Activated CD8-positive, alpha-beta memory T cell treated with anti-CD3 and anti-CD28 coated beads for 1 hour (primary cell): ENCODE measurements at places on chromosomes 6 and 20.

GRCh38 chr6:168171673-168172353 lies 92.8 kb upstream of the FRMD1 start:
- DNase-seq, result no peak

GRCh38 chr6:11120271-11121005 lies 8.9 kb upstream of the ERVFRD-1 start:
- no peak for DNase-seq

- DNase-seq, result no peak
Observed at GRCh38 chr6:116364321-116364720, 6.4 kb upstream of the DSE start.

DNA sequence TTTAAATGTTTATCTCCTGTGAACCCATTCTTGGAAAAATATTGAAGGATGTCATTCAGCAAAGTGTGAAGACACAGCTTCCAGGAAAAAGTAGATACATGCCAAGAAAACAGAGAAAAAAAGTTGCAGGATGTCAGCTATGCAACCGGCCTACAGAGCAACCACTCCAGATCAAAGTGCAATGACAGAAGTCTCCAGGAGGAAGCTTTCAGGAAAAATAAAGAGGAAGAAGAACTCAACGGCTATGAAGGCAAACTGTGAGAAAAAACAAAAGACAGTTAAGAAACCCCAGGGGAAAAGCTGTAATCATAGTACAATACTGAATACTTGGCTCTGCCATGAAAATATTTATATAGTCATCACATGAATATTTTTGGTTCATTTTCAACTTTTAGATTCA lies 30.6 kb downstream of the REPS1 start:
- DNase-seq, result no peak

DNA sequence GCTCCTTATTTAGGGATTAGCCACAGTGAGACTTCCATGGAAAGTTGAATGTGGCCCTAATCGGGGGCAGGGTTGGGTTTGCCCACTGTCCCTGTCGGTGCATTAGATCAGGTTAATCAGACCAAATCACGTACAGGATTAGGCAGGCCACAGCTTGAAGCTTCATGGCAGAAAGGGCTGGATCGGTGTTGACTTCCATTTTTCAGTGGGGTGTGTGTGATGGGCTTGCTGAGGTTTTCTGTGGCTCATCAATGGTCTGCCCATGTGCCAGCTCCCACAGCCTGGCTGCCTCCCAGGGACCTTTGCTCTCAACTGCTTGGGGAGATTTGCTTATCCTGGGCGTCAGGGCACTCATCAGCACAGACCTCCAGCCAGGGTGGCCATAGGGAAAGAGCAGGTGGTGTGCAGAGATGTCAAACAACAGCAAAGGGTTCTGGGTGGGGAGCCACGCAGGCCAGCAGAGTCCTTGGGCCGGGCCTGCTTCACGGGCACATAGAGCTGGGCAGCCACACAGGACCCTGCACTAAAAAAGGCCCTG lies 130.7 kb downstream of the TFAP2C start:
- DNase-seq, result no peak

- DNase-seq, result no peak
Observed at GRCh38 chr6:14035071-14035847, 82.3 kb upstream of the CD83 start.

- DNase-seq, result no peak
Observed at GRCh38 chr6:120816794-120817193, 517.5 kb downstream of the TBC1D32 start.

DNA sequence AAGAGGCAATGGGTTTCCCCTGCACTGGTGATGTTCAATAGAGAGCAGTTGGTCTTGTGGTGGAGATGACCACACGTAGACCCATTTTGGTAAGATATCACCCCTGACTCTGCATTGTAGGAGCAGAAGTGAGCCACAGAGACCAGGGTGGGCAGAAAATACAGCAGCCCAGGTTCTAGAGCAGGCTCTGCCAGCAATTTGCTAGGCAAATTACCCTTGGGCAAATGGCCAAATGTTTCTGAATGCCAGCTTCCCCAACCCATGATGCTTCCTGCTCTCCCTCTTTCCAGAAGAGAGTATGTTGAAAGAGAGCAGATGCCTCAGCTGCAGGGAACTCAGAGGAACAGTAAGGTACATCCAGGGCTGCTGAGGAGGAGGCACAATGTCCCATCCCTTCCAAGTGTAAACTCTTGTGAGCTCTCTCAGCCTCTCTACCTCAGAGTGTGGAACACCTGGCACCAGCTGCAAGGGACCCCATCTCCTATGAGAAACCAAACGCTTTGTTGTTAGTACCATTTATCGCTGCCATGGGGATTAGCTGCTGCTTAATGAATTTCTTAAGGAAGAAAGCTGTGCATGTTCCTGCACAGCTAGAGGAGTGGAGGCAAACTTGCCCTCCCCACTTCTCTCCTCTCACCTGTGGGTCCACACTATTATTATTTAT lies 317.5 kb upstream of the MOCS1 start:
- no peak for DNase-seq

DNA sequence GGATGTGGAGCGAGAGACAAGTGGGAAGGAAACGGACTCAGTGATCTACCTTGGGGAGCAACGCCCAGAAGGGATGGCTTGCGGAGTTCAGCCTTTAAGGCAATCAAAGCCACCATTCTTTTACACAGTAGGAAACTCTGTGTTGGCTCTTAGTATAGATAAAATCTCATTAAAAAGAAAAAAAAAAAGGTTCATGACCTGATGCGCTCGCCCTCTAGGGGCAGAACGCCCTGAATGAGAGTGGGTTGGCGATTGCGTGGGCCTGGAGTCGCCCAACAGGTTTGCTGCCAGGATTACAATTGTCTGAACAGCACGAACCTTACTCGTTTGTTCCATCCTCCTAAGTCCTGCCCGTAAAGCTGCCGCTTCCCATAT lies 1.2 kb downstream of the TPD52L1 start:
- DNase-seq, result no peak

DNA sequence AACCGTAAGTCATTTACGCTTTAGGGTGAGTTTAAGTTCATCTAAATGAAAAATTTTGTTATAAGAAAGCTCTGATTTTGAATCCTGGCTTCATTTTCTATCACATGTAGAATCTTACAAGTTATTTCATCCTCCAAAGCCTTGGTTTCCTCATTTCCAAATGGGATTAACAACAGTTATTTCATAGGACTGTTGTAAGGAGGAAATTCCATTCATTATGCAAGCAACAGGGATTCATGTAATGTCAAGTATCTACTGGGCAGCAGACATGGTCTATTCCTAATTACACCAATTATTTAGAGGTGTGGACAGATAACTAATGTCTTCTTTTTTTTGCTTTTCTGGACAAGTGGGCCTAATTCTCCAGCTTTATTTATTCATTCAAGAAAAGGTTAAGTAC lies 154.0 kb downstream of the PDSS2 start:
- DNase-seq, result no peak

GRCh38 chr6:43796903-43797890 lies 27.2 kb downstream of the VEGFA start:
- no peak for DNase-seq

- DNase-seq, result no peak
Observed at GRCh38 chr6:70753870-70754380, 86.2 kb downstream of the SMAP1 start.

DNA sequence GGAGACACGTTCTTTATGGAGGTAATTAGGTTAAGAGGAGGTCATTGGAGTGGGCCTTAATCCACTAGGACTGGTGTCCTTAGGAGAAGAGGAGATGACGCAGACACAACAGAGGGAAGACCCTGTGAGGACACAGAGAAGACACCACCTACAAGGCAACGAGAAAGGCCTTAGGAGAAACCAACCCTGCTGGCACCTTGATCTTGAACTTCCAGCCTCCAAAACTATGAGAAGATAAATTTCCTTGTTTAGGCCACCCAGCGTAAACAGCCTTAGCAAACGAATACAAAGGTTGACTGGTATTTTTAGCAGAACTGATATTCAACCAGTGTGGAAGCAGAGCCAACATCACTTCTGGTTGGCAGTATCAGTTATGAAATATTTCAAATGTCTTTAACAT lies 75.2 kb downstream of the GFOD1 start:
- DNase-seq, result no peak

- DNase-seq, result no peak
Observed at GRCh38 chr6:113489952-113490746, 367.0 kb upstream of the MARCKS start.

- DNase-seq, result no peak
Observed at GRCh38 chr6:92716638-92717037, 702.7 kb downstream of the EPHA7 start.

DNA sequence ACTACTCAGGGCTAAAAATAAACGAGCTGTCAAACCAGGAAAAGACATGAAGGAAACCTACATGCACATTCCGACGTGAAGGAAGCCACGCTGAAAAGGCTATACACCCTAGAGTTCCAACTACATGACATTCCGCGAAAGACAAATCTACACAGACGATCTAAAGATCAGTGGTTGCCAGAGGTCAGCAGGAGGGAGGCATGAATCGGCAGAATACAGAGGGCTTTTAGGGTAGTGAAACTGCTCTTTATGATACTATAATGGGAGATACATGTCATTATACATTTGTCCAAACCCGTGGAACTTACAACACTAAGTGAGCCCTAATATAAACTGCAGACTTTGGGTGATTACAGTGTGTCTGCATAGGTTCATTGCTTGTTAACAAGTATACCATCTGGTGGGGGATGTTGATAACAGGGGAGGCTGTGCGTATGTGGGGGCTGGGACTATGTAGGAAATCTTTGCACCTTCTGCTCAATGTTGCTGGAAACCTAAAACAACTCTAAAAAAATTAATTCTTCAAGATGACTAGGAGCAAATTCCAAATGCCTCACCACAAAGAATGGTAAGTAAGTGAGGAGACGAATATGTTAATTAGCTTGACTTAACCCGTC lies 132.2 kb upstream of the CDH4 start:
- no peak for DNase-seq

- DNase-seq, result no peak
Observed at GRCh38 chr6:139490482-139490881, 116.0 kb upstream of the CITED2 start.

- no peak for DNase-seq
Observed at GRCh38 chr6:679282-679681, 13.7 kb downstream of the EXOC2 start.

- no peak for DNase-seq
Observed at GRCh38 chr6:28462401-28462800, 19.1 kb upstream of the ZSCAN23 start.

GRCh38 chr6:20147469-20147868 lies 64.8 kb downstream of the MBOAT1 start:
- no peak for DNase-seq

DNA sequence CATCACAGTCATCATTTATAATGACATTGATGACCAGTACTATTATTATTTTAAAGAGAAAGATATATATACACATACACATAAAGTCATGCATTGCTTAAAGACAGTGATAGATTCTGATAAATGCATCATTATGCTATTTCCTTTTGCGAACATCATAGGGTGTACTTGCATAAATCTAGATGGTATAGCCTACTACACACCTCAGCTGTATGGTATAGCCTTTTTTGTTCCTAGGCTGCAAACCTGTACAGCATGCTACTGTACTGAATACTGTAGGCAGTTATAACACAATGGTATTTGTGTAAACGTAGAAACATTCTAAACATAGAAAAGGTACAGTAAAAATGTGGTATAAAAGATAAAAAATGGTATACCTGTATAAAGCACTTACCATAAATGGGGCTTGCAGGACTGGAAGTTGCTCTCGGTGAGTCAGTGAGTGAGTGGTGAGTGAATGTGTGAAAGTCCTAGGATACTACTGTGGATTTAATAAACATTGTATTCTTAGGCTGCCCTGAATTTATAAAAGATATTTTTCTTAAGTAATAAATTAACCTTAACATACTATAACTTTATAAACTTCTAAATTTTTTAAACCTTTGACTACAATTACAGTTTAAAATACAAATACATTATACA lies 23.9 kb downstream of the QKI start:
- DNase-seq, result no peak

DNA sequence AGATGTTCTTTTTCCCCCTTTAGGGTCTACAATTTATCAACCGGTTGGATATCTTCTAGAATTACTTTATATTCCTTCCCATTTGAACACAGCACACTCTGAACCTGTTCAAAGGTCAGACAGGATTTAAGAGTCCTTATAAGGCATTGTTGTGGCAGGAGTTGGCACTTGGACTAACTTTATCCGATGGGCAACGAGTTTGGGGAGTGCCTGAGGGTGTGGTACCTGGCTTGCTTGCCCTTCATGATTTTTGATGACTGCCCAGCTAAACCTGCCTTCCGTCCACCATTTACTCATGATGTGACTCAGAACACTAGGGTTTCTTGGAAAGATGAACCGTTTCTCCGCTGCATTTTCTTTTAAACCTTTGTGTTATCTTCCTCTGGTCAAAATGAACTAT lies 285.2 kb downstream of the FOXC1 start:
- no peak for DNase-seq

DNA sequence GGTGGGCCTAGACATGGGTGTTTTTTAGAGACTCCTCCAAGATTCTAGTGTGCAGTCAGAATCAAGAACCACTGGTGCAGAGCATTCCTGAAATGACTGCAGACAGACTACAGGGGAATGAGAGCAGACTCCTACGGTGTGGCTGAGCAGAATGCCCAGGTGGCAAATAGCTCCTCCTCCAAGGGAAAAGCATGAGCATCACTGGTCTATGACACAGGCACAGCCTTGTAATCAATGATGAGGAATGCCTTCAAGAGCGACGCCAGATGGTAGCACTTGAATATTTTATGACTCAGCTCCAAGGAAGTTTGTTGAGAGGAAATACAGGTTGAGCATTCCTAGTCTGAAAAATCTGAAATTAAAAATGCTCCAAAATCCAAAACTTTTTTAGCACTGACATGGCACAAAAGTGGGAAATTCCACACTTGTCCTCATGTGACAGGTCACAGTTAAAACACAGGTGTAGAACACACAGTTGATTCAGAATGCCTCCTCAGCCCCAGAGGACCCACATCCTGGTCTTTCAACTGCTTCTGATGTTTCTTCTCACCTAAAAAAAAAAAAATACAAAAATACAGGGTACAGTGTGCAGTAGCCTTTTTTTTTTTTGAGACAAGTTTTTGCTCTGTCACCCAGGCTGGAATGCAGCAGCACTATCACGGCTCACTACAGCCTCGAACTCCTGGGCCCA lies 10.6 kb upstream of the FAM8A1 start:
- DNase-seq, result no peak

GRCh38 chr6:158834675-158835385 lies 15.7 kb upstream of the EZR start:
- DNase-seq, result no peak

DNA sequence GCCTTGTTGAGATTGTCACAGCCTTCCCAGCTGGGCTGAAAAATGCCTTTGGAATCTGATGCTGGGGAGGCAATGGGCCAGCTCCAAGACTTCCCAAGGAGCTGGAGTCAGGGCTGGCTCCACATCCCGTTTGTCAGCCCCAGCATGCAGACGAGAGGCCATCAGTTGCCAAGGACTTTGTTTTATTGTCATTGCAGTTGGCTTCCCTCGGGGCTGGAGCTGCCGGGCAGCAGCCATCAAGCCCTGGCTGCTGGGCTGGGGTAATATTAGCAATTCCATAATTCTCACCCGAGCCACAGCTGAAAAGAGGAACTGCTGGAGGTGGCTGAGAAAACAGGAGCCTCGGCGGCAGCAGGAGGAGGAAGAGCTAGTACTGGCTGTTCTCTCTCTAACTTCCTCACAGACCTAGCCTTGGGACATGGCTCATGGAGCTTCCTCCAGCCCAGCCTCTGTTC lies 182.5 kb downstream of the CDC5L start:
- DNase-seq, result no peak
